ENCODE measurements at places on chromosomes 12 and 14. TPM values are rescaled to one million over a fixed set of nuclear protein-coding genes. Genes with fewer than 3 reads are reported as not detected.
A peak's percentile ranks its signal among the peaks of the same experiment; 100 is the strongest.

EID3 gene
- 6.4 TPM for total RNA-seq

TEP1 gene
- total RNA-seq: 8.7 TPM

SPIC gene
- 17.7 TPM for total RNA-seq

AP4S1 gene
- 4.3 TPM for total RNA-seq

REP15 gene
- total RNA-seq: 2.1 TPM

NTN4 gene
- 30.5 TPM for total RNA-seq

TMEM229B gene
- 2.0 TPM for total RNA-seq

USP44 gene
- 0.33 TPM for total RNA-seq

GNG2 gene
- total RNA-seq: 5.2 TPM

RPS26 gene
- 187 TPM for total RNA-seq

HCAR1 gene
- total RNA-seq: 0.19 TPM

SRRM4 gene
- not detected for total RNA-seq

HOXC10 gene
- not detected for total RNA-seq

NYNRIN gene
- 11.0 TPM for total RNA-seq

DCN gene
- total RNA-seq: 110 TPM

DNA sequence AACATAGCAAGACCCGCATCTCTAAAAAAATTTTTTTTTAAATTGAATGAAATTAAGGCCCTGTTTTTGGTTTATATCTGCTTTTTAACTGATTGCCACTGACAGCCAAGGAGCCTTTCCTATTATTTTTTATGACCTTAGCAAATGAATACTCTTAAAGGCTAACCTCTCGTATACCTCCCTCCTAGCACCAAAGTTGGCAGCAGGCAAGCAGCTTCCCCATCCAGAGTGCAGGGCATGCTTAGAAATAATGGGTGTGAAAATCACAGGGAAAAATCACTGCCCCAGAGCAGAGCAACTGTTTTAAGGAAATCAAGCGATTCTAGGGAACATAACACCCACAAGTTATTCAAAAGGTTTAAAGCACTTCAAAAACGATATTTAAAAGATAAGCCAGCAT lies 20.7 kb downstream of the HAL start:
- DNase-seq: no peak

DNA sequence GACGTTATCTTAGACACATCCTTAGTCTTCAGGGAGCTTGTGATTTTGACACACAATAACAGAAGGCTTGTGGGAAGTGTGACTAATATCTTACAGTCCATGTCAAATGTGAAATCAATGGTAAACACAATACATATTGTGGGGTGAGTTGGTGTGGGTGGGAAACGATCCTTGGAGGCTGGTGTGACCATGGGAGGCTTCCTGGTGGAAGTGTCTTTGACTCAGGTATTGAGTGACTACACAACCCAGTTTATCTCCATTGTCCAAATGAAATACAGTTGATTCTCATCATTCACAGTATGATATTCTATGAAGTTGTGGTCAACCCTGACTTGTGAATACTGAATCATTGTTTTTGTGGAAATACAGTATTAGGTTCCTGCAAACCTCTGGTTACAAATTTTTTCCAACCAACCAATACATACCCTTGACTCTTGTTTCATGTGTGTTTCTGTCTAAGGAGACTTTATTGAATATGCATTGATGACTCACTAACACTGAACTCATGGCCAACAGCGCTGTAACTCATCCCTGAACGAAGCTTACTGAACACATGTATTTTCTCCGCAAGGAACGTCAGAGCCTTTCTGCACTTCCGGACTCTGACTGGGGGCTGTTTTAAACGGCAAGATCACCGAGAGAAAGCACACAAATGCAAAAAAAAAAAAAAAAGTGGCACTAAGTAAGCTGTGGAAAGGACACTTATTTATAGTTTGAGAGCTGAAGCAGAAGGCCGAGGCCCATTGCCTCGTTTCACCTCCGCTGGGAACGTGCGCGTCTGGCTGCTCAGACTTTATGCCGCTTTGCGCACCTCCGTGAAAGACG lies 59.0 kb downstream of the CLMN start:
- no peak for DNase-seq

- DNase-seq: no peak
Measured at GRCh38 chr14:68020493-68020892, 200.9 kb downstream of the RAD51B start.

DNA sequence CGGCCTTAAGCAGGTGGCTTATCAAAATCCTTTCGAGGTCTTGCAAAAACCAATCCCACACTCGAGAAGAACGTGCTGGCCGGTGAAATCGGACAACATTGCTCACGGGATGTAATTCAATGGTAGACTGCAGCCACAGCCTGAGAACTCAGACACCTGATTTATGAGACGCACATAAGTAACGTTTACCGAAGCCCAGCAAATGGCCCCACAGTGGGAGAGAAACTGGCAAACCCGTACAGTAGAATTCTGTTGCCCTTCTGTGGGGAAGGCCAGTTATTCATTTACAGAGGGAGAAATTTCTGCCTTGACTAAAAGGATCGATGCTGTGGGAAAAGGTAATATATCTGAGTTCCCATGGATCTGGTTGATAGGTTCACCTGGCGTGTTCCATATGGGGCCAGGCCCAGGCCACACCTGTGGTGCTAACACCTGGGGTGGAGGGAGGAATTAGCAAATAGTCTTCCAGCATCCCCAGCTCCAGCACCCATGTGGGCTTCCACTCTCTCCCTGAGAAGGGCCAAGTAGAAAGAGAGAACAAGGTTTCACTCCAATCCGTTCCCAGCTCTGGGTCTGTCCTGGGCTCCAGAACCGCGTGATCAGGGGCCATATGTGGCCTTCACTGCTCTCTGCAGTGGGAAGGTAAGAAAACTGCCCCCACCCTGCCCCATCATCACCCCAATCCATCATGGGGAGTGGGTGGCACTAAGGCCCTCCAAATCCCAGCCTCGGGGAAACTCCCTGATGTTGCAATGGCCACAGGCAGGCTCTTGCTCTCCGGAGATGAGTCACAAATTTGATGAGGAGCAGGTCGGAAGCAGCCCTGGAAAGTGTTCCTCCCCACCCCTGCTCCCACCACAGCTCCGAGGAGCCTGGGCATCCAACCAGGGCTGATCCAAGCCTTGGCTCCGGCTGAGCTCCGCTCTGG lies 12.7 kb downstream of the BDKRB1 start:
- DNase-seq: peak; percentile 33

- no peak for DNase-seq
Measured at GRCh38 chr12:55700255-55701018, 7.3 kb downstream of the ITGA7 start.

DNA sequence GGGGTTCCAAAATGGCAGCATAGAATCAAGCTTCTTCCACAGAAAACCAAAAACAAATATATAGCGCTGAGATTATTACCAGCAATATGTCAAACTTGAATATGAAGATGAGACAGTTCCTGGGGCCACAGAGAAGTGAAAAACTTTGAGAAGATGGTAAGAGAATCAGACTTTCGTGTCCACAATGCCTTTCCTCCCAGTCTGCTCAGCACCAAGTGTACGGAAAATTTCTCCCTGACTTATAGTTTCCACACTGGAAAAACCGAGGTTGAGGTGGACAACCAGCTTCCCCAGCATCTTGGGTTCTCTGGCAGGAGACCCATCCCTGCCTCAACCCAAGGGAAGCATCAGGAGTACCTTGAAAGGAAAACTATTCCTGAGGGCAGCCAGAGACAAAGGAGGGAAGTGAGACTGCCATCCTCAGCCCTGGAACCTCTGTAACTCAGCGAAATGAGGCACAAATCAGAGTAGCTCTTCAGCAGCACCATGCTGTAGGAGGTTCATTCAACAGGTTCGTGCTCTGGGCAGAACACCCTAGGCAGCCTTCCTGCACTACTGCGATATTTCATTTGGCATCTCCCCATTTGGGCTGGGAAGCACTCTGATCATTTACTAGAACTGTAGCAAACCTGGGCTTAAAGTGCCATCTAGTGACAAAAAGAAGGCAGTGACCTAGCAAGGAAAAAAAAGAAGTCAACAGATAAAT lies 52.4 kb upstream of the CAPRIN2 start:
- no peak for DNase-seq

DNA sequence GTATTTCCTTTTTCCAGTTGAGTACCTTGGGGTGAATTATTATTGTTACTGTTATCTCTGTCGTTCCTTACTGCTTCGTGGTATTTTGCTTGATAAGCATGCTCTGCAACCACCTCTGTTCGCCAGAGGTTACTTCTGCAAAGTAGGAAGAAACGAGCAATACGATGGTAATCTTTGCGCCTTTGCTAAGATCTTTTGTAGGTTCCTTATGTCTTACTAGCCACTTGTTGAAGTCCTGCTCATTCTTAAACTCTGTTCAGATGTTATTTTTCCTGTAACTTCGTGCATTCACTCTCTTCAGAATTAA lies 729 bp upstream of the M6PR start:
- DNase-seq: no peak

GRCh38 chr12:108198043-108198442 lies 69.0 kb downstream of the WSCD2 start:
- DNase-seq: no peak

DNA sequence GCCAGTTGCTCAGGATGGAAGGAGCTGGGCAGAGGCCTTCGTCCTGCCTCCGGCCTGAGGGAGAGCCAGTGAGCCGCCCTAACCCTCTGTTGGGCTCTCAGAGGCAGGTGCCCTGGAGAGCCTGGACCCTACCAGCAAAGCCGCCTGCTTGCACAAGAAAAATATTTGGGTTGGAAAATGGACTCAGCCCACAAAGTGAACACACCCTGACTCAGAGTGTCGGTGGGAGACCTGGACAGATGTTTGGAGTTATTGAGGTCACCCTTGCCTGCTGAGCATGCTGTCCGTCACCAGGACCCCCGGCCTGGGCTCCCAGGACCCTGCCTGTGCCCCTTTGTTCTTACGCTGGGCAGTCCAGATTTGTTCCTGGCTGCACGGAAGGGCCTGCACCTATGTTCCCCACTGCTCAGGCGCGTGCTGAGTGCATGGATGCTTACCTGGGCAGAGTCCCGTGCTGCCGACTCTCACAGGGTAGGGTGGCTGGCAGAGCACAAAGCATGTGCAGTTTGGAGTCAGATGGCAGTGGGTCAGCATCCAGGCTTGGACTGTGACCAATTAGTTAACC lies 22.4 kb downstream of the FAM181A start:
- DNase-seq: no peak

- DNase-seq: no peak
Measured at GRCh38 chr12:94602024-94602423, 48.3 kb downstream of the TMCC3 start.

DNA sequence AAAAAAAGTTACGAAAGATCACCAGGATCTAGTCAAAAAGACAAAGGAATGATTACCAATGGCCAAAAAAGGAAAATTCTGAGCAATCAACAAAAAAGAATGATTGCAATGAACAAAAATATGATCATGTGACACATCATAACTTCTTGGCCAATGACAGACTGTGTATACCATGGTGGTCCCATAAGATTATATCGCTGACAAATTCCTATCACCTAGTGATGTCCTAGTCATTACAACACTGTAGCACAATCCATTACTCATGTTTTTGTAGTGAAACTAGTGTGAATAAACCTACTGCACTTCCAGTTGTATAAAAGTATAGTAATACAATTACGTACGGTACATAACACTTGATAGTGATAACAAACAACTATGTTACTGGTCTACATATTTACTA lies 12.3 kb downstream of the SEL1L start:
- no peak for DNase-seq

- no peak for DNase-seq
Measured at GRCh38 chr14:71130491-71131179, 223.4 kb downstream of the PCNX1 start.

DNA sequence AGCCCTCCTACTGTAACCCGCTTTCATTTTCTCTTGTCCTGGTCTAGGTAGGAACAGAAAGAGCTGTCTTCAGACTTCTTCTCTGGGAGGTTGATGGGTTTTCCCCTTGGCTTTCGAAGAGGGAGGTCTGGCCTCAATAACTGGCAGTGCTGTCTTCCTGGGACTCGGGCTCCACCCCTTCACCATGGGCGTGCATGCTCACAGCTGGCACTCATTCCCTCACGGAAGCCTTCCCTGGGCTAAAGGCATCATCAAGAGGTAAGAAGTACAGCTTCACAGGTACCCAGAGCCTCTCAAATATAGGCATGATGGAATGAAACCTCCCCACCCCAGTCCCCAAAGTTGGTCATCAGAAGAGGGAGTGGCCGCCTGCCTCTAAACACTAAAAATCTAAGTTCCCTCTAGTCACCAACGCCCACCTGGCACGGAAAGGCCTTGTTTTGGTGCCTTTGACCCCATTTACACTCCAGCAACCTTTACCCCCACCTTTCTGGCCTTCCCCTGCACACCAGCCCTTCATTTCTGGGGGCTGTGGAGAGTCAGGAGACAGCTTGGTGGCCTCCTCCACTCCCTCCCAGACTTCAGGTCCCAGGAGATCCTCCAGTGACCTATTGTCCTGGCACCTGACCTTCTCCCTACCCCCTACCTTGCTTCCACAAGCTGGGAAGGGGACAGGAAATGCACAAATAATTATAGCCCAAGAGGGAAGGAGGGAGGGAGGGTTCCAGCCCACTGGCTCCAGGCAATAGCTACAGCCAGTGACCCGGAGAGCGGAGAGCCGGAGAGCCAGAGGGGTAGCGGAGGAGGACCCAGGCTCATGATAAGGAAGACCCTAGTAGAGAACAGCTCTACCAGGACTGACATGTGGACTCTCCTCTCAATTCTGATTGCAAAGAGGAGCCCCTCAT lies 2.8 kb downstream of the RAPGEF3 start:
- no peak for DNase-seq

- DNase-seq: no peak
Measured at GRCh38 chr12:130142736-130143135, 19.5 kb upstream of the FZD10 start.

DNA sequence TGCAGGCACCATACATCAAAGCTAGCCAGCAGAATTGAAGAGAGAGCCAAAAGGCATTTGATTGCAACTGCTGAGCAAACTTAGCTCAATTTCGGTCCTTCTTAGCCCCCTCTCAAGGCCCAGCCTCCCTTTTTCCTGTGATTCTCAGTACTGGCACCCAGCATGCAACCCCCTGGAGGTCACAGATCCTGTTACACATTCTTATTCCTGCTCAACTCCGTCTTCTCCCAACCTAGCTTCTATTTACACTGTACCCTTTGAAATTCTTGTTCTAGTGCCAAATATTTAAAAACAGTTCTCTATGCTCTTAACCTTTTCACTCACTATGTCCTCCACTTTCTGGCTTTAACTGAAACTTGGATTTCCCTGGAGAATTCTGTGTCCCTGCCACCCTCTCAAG lies 131.3 kb upstream of the CPSF6 start:
- DNase-seq: no peak
